ENCODE measurements at places on chromosomes 4 and X.
A peak's percentile ranks its signal among the peaks of the same experiment; 100 is the strongest.

DNA sequence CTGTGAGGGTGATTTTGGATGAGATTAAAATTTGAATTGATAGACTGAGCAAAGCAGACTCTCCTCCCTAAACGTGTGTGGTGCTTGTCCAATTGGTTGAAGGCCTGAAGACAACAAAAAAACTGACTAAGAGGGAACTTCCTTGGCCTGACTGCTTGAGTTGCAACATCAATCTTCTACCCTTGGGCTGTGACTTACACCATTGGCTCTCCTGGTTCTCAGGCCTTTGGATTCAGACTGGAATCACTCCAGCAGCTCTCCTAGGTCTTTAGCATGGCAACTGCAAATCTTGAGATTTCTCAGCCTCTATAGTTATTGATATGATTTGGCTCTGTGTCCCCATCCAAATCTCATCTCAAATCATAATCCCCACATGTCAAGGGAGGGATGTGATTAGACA is 49.7 kb upstream of the IGFBP7 start:
- DNase-seq, result no peak

- peak; percentile 9 for DNase-seq
Measured at GRCh38 chrX:104288961-104289360, 34.2 kb upstream of the ESX1 start.

GRCh38 chr4:67397031-67397430 is 148.3 kb downstream of the CENPC start:
- DNase-seq, result no peak

DNA sequence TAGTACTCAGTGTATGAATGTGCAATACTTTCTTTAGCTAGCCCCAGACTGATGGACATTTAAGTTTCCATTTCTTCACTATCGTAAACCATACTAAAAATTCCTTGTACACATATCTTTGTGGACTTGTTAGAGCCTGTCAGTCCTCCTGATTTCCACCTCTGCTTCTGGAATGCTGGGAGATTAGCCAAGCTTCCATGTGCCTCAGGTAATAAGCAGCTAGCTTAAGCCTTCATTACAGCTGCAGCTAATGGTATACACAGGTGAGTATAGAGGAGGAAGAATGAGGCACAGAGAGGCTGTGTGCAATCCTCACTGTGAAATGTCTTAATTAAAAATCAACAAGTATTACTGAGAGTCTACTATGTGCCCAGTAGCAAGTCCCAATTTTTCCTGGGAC is 9.8 kb downstream of the SMIM9 start:
- no peak for DNase-seq

GRCh38 chr4:5822619-5823018 is 70.3 kb downstream of the CRMP1 start:
- no peak for DNase-seq

GRCh38 chr4:101527188-101527587 is 179.9 kb upstream of the PPP3CA start:
- DNase-seq, result no peak

GRCh38 chr4:5391492-5391891 is 316.9 kb downstream of the EVC2 start:
- DNase-seq, result no peak

- no peak for DNase-seq
Measured at GRCh38 chrX:38117485-38117884, 103.2 kb downstream of the SRPX start.

Measured in AG08395 (cell line).